ENCODE measurements at places on chromosomes 6 and 20.

DNA sequence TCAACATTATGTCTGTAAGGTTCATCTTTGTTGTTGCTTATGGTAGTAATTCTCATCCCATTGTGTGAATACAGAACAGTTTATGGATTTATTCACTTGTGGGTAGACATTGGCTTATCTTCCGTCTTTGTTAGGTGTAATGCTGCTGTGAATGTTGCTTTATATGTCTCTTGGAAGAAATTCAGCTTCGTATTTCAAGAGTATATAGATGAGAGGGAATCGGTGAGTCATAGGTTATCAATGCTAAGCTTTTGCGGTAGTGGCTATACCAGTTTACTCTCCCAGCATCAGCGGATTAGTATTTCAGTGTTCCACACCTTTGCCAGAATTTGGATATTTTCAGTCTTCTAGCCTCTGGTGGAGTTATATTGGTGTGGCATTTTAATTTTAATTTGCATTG is 77.8 kb downstream of the ZFAND3 start:
- peak; percentile 12 for DNase-seq

DNA sequence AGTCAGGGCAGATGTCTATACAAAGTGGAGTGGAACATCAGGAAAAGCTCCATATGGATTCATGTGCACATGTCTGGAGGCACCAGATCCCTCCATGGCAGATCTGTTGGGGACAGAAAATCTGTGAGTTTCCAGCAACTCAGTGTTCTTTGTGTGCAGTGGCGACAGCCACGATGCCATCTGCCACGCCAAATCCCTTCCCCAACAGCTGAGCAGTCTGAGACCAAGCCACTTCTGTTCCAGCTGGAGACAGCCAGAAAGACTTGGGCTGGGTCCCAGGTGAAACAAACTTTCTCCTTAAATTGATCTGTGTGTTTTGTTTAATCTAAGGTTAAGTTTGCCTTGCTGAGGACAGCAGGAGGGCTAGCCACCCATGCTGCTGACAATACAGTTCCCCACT is 22.9 kb downstream of the FKBP1A start:
- no peak for DNase-seq

- DNase-seq: peak; percentile 44
Measured at GRCh38 chr20:8756410-8756809, 312.5 kb upstream of the PLCB4 start.

GRCh38 chr6:167148021-167148420 is 9.8 kb downstream of the GPR31 start:
- DNase-seq: no peak

- DNase-seq: no peak
Measured at GRCh38 chr6:4907602-4908001, 96.2 kb downstream of the RPP40 start.

DNA sequence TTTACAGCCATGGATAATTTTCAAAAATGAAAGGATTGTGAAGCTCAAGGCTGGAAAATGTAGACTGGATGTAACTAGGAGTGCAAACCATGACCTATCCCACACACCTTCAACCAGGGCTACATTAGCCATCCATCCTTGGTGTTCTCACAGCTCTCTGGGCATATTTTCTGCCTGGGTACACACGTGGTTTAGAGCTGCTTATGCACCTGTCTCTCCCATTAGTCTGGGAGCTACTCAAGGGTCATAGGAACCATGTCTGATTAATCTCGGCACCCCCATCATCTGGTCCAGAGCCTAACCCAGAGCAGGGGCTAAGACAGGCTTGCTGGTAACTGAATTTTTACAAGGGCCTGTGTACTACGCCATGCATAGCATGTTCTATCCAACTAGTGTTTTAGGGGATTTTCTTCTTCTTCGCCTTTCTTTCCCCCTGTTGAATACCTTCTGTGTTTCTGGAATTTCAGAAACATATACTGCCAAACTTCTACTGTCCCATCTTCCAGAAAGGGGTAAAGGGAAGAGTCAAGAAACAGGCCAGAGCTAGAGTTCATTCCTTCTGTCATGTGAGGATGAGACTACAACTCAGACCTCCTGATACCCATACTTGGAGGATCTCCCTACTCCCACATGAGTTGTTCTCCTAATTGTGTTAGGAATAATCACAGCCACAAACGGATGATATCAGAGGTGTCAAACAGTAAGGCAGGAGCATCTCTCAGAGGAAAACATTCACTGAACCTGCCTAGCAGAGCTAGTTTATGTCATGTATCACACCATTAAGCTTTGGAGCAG is 25.4 kb upstream of the FAM83C start:
- no peak for DNase-seq

GRCh38 chr20:14337400-14338171 is at the start of gene FLRT3:
Gene FLRT3, minus strand, starts transcription at chr20:14337612. Its CDS starts 10,106 bp downstream, at chr20:14327506.
- DNase-seq: peak; percentile 95

GRCh38 chr6:64539917-64540316 is 904.3 kb downstream of the PHF3 start:
- no peak for DNase-seq

GRCh38 chr6:133681891-133682290 is 207.0 kb upstream of the TCF21 start:
- no peak for DNase-seq

GRCh38 chr6:66533921-66534404 is 826.9 kb upstream of the EYS start:
- no peak for DNase-seq

GRCh38 chr6:128531696-128532095 is 11.3 kb upstream of the PTPRK start:
- DNase-seq: no peak

DNA sequence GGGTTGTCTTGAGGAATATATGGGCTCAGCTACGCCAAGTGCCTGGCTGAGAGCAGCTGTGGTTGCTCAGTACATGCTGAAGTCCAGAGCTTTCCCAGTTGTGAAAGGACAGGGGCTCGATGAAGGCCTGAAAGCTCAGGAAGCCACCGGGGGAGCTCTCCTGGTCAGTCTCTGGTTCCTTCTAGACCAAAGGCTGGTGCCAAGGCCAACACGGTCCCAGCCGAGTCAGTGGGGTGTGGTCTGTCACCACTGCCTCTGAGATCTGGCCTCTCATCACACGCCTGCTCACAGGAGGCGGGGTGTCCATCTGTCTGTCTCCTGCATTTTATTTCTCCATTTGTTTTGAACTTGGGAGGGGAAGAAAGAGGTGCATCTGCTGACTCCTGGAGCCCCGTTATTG is 4.9 kb upstream of the FAM83C start:
- peak; percentile 50 for DNase-seq

GRCh38 chr6:90338409-90338808 is 41.8 kb upstream of the BACH2 start:
- DNase-seq: no peak

GRCh38 chr6:73325656-73326055 is 28.4 kb downstream of the DPPA5 start:
- DNase-seq: no peak

GRCh38 chr20:43514648-43514999 is 7.1 kb downstream of the L3MBTL1 start:
- no peak for DNase-seq

- DNase-seq: no peak
Measured at GRCh38 chr6:55255113-55255512, 72.2 kb upstream of the GFRAL start.

DNA sequence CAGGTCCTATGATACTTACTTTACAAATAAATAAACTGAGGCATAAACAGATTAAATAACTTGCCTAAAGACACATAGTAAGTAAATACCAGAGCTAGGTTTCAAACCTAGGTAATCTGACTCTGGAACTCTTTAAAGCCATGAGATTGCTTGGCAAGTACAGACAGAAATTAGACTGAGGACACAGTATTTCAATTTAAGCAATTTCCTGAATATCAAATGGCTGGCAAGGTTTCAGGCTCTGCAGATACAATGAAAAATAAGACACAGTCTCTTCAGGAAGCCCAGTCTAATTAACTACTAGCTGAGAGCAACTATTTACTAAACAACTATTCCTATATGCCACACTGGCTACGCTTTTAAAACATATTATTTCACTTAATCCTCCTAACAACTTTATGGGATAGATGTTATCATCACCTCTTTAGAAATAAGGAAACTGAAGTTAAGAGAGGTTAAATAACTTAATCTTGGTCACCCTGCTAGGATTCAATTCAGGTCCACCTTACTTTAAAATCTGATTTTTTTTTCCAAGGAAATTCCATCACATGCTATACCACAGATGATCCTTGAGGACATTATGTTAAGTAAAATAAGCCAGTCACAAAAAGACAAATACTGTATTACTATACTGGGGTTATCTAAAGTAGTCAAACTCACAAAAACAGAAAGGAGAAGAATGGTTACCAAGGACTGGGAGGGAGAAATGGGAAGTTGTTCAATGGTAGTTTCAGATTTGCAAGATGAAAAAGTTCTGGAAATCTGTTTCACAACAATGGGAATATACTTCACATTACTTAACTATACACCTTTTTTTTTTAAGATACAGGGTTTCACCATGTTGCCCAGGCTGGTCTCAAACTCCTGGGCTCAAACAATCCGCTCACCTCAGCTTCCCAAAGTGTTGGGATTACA is 4.1 kb downstream of the TRPC4AP start:
- DNase-seq: no peak

DNA sequence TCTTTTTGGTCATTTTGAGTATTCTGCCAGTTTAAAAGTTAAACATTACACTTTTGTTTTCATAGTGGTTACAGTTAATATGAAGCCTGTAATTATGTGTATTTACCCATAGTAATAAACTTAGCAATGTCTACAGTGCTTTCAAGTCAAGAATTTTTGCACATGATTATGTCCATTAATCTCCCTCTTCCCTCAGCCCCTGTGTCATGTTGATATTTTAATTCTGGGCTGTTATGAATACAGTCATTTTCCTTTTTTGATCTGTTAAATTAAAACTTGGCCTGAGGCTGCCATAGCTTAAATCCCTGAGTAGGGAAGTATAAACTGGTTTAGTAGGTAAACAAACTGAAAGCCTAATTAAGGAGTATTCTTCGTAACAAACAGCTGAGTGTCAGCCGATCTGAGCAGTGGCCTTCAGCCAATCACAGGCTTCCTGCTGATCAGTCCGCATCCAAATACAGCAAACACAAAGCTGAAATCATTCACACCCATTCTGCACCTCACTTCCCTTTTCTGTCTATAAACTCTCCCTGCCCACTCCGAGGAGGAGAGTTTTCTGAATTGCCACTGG is 9.5 kb upstream of the SFT2D1 start:
- DNase-seq: peak; percentile 22

DNA sequence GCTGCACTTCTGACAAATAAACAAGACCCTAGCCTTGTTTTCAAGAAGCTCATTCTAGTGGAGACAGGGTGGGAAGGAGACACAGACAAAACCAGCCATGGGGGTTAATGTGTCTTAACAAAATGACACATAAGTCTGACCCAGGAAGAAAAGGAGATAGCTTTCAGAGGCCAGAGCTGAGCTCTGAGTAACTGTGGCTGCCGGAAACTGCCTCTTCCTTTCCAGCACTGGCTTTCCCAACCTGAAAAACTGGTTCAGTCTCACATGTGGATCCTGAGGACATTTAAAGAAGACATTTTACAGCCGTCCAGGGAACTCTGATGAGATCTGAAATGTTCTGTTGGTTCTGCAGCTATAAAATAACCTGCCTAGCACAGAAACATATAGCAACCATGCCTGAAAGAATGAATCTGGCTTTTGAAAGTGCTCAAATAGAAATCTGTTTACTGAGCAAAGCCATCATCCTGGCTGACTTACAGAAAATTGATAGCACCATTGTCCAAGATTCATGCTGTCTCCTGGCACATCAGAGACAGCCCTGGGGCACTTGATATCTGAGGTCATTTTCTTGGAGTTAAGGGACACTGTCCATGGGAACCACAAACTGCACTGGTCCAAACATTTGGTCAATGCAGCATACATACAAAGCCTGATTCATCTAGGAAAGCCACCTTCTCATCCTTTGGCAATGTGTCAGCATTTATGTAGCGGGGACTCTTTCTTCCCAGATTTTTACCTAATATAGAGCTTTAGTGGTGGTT is 83.2 kb upstream of the PAX1 start:
- DNase-seq: no peak

- no peak for DNase-seq
Measured at GRCh38 chr6:65667916-65668656, 38.9 kb downstream of the EYS start.

GRCh38 chr20:63406617-63407245 is 45.6 kb upstream of the CHRNA4 start:
- DNase-seq: no peak

DNA sequence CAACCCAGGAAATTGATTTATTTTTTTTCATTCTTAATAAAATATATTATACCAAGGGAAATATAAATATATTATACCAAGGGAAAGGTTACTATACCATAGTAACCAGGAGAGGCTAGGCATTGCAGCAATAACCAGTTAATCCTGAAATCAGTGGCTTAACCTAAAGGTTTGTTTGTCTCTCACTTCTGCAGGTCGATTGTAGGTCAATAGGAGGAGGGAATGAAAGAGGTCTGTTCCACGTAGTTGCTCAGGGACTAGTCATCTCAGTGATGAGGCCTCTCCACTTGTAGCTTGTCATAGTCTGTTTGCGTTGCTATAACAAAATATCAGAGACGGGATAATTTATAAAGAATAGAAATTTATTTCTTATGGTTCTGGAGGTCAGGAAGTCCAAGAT is 168.0 kb downstream of the GJA1 start:
- DNase-seq: no peak

- DNase-seq: no peak
Measured at GRCh38 chr6:127932708-127933107, 31.9 kb upstream of the THEMIS start.

DNA sequence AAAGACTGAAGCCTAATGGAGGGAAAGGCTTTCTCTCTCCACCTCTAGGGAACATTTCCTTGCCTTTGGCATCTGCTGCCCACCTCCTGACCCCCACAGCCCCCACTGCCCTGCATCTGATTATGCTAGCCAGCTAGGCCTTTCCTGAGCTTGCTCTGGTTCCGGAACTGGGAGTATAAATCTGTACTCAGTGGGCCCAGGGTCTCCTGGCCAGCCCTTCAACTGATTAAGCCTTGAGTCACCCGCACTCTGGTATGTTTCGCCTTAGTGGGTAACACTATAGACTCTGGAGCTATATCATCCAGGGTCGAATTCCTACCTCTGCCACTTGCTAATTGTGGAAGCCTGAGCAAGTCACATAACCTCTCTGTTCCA is 45.6 kb upstream of the RIPOR2 start:
- DNase-seq: no peak

DNA sequence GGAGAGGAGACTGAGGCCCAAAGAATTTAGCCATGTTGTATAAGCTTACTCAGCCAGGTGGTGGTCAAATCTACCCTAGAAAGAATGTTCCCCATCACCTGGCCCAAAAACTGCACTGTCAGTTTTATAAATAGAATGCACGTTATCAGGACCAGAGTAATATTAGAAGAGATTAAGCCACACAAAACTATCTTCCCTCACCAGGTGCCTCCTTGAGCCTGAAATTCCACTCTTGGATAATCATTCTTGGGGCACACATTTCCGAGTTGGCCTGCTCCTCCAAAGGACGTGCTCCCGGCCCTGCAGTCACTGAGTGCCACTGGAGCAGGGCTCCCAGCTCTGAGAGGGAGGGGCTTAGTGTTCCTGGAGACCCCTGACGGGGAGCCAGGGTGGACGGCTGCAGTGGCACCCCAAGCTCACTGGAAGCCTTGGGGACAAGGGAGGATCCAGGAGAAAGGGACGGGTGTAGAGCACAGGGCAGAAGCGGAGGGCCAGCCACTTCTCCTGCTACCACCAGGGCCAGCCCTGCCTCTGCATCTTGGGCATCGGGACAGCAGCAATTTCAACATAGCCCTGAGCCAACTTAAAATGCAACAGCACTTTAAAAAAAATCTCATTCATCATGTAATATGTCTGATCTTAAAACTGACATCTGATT is 160.8 kb upstream of the QKI start:
- DNase-seq: no peak

- DNase-seq: no peak
Measured at GRCh38 chr6:77326029-77326428, 137.3 kb downstream of the HTR1B start.

GRCh38 chr6:147563472-147563871 is 55.0 kb downstream of the SAMD5 start:
- DNase-seq: no peak
